ENCODE measurements at places on chromosomes 5 and 9.

- DNase-seq = no peak
Observed at GRCh38 chr5:160155017-160155750, 35.9 kb upstream of the PWWP2A start.

DNA sequence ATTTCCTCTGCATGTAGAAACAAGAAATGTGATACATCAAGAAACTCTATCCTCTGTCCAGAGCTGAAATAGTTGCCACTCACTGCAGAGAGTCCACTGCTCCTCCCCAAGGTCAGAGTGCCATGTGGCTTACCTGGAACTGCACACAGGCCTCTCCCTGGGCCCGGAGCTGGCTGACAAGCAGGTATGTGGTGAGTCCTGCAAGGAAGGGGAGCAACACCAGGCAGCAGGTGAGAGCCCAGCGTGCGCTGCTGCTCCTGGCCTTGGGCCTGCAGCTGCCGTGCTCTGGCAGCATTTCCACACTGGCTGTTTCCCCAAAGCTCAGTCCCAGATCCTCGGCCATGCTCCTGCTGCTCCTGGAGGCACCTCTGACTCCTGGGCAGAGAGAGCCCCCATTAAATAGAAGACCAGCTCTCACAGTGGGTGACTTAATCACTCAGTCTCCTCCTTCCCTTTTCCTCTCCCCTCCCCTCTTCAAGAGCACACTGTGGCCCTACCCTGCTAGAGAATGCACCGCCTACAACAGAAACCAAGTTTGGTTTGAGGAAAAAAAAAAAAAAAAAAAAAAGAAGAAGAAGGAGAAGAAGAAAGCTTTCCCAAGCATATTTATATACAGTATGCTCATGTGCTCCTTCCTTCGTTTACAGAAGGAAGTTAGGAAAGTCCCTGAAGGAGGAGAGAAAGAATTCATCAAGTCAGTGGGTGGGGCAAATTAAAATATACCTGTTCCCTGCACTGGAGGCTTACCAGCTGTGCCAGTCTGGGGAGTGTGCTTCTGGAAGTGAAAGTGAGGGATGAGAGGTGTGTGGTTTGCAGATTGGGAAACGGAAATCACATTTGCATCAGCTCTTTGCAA lies at the start of gene TNFSF15:
TNFSF15 (minus strand) TSS at position 370 of the 856 bp plus-strand sequence; CDS start at position 343, 27 bp downstream.
- no peak for DNase-seq

DNA sequence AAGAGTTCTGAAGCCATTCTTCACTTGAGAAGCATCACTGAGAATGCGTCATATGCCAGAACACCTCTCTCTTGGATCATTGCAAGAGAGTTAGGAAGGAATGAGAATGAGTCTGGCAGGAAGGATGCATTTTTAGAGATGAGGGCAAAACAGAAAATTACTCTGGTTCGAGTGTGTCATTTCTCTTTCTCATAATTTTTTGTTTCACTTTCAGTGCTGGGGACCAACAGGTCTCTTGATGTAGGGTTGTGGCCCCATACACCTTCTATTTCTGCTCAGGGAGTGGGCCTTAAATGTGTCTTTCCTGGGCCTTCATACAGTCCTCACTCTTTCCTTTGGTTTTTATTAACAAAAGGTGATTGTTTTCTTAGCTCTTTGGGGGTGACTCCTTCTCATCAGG lies 302.4 kb downstream of the NR3C1 start:
- no peak for DNase-seq

DNA sequence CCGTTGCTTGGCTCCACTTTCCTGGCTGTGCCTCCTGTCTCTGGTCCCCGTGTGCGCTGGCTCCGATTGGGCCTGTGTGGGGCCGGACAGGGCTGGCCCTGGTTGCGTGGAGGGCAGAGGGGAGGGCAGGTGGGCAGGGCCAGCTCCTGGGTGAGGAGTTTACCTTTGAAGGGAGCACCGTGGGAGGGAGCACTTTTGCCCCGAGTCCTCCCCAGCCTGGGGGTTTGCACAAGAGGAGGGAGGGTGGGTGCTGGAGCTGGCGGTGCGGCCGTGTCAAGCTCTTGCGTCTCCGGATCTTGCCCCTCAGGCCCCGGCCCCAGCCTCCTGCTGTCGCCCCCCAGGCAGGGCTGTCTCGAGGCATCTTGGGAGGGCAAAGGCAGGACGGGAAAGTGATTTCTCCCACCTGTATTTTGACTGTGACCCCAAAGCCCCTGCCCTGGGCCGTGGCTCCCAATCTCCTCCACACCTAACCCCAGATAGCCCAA lies 48.3 kb upstream of the EXOC3 start:
- DNase-seq = no peak

DNA sequence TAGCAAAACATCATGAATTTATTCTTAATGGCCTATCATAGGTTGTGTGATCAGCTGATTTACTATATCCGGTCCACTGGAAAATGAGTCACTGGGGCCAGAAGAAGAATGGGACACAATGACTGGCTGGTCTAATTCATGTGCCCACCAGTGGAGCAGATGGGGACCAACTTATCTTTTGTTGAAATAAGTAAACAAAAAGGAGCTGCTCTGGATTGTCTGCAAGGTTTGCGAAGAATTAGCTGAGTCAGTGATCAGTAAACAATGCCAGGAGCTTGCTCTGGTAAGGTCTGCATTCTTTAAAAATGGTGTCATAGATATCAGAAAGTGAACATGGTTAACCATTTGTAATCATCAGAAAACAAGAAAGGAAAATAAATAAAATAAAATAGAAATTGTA lies 128.0 kb downstream of the RASEF start:
- no peak for DNase-seq

- no peak for DNase-seq
Observed at GRCh38 chr9:8779478-8779877, 979.9 kb upstream of the DMAC1 start.

- no peak for DNase-seq
Observed at GRCh38 chr5:153903321-153903720, 135.4 kb downstream of the FAM114A2 start.

DNA sequence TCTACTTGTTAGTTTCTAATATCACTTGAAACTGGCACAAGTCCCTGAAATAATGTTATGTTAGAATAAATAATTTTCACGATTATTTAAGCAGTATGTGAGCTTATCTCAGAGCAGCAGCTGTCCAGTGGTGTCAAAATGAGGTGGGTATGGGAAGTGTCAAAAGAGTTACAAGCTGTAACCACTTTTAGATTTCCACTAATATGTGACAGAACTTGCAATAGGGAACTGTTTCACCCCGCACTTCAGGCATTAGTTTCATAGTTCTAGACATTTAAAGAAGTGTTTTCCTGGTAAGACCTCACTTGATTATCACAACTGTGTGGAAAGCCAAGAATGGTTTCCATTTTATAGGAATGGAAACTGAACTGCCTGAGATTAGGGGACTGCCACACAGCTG lies 2.9 kb upstream of the ISCA1 start:
- DNase-seq = no peak

DNA sequence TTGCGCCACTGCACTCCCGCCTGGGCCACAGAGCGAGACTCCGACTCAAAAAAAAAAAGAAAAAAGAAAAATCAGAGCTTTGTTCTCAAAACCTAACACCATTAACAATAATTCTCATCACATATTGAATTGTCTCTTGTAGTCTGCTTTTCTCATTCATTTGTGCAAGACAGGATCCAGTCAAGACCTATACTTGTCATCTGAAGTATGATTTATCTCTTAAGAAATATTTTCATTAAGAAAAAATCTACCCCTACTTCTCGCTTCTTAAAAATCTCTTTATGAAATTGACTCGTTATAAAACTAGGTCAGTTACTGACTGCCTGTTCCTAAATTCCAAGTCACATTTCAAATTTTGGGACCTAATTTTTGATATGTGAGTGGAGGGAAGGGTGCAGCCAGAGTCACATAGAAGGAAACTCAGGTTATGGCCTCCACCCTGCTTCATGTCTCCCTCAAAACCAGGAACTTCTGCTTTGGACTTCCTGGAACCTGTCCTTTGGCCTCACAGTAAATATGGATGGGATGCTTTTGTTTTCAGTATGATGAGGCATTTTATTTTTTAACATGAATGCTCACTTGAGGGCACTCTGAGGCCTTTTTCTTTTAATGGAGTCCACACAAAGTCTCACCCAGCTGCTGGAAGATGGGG lies 18.9 kb downstream of the ZNF169 start:
- no peak for DNase-seq
